ENCODE measurements at places on chromosomes 11 and 22. TPM values are rescaled to one million over a fixed set of nuclear protein-coding genes. Genes with fewer than 3 reads are reported as not detected.
A peak's percentile ranks its signal among the peaks of the same experiment; 100 is the strongest.

RNF169 gene
- 2.6 TPM for polyA plus RNA-seq

DNA sequence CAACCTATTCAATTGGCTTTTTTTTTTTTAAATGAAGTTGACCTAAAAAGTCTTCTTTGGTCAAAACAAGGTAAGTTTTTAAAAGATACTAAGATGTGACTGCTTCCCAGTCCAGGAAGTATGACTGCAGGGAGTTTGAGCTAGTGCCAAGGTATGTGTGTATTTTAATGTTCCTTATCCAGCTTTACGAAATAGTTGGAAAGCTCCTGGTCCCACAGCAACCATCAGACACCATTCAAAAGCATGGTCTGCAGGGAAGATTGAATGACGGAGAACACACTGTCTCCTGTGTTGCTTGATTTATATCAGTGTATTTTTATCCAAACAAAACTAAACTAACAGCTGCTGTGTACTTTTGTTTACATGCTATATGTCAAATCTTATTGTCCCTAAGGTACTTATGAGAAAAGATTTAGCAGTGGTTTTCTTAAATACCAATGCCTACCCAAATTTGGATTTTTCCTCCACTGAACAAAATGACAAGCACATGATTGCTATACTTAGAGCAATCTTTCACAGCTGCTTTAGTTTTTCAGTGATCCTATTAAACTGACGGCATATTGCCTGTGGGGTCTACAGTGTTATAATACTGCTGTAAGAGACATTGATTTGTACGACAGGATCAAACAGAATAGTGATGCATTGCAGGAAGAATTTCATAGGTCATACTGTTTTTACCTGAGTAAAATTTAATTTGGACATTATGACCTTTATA is 122.9 kb downstream of the DCDC1 start:
- DNase-seq, result no peak
- no peak overlapping the region for H3K27ac ChIP-seq
- H3K4me3 ChIP-seq, result no peak overlapping the region
- H3K27me3 ChIP-seq, result no peaks in the 10 kb centered on the region
- H3K36me3 ChIP-seq, result no peaks in the 10 kb centered on the region

DNA sequence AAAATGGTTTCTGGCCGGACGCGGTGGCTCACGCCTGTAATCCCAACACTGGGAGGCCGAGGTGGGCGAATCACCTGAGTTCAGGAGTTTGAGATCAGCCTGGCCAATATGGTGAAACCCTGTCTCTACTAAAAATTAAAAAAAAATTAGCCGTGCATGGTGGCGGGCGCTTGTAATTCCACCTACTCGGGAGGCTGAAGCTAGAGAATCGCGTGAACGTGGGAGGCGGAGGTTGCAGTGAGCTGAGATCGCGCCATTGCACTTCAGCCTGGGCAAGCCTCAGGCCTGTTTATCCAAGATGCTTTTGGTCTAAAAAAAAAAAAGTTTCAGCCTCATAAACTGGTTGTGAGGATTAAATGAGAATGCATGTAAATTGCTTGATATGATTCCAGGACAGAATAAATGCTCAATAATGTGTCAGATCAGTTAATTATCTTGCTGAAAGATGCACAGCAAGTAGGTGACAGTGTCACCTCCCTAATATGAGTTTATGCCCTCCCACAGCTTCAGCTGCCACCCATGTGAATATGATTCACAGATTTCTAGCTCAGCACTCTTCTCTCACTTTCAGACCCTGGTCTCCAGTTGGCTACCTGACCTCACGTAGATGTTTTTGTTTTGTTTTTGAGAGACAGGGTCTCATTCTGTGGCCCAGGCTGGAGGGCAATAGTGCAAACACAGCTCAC is 1.1 kb upstream of the ALG8 start:
- H3K4me3 ChIP-seq, result peak overlapping the region; percentile 71
- H3K27ac ChIP-seq, result no peak overlapping the region
- H3K4me1 ChIP-seq, result peaks cover 4% of the 10 kb centered on the region
- no peak for DNase-seq

DNA sequence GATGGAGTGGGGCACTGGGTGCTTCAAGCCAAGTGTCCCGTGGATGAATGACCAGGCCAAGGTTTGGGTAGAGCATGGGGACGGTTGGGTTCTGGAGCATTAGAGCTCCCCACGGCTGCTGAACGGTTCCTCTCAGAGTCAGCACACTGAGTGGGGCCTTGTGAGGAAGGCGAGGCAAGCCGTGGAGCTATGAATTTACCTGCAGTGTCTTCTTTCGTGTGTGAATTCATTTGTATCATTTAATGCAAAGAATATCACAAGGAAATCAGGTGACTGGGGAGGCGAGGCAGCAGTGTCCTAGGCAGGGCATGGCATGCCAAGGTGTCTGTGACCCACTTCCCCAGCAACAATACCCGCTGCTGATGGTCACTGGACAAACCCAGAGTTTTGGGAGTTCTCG is 343.5 kb upstream of the B3GAT1 start:
- no peak for DNase-seq
- H3K27ac ChIP-seq, result no peak overlapping the region
- H3K4me3 ChIP-seq, result no peak overlapping the region
- no peaks in the 10 kb centered on the region for H3K4me1 ChIP-seq

DNA sequence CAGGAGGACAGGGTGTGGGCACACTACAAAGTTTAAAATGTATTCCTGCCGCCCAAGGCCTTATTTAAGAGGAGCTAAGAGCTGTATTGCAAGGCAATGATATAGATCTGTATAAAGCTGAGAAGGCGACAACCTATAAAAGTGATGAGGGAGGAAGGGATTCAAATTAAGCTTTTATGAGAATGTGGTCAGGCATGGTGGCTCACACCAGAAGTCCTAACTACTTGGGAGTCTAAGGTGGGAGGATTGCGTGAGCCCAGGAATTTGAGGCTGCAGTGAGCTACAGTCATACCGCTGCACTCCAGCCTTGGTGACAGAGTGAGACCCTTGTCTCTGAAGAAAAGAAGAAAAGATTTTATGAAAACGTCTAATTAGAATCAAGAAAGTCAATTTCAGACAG is 9.7 kb upstream of the GLB1L3 start:
- peaks cover 3% of the 10 kb centered on the region for H3K36me3 ChIP-seq
- no peaks in the 10 kb centered on the region for H3K4me1 ChIP-seq
- no peak overlapping the region for H3K4me3 ChIP-seq
- H3K27me3 ChIP-seq, result 0 out of 2 replicates have a peak, but pooled peaks cover under 1% of the 10 kb centered on the region

GRCh38 chr11:93570759-93571413 is 27.7 kb upstream of the SMCO4 start:
- no peaks in the 10 kb centered on the region for H3K36me3 ChIP-seq
- no peaks in the 10 kb centered on the region for H3K27me3 ChIP-seq
- no peak overlapping the region for H3K4me3 ChIP-seq

GRCh38 chr11:82533628-82534327 is 199.9 kb downstream of the FAM181B start:
- DNase-seq, result no peak
- no peaks in the 10 kb centered on the region for H3K27me3 ChIP-seq
- H3K4me1 ChIP-seq, result no peaks in the 10 kb centered on the region
- no peak overlapping the region for H3K4me3 ChIP-seq
- no peak overlapping the region for H3K27ac ChIP-seq
- H3K36me3 ChIP-seq, result no peaks in the 10 kb centered on the region

SAA1 gene
- polyA plus RNA-seq, result not detected

DNA sequence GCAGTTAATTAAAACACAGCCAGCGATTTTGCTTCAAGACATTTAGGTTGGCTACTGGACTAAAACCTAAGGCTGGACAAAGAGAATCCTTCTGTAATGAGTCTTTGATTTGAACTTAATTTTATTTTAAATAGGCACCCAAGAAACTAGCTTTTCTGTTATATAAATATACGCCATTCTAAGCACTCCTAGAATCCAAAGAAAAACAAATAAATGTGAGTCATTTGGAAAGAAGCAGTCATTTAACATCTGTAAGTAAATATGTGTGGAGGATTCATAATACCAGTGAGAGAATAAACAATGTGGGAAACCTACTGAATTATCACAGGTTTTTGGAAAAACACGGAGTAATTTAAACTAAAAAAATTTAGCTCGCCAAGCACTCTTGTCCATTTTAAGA is 1.2 kb upstream of the TECTA start:
- no peak overlapping the region for H3K27ac ChIP-seq
- H3K4me3 ChIP-seq, result no peak overlapping the region
- no peaks in the 10 kb centered on the region for H3K4me1 ChIP-seq
- H3K36me3 ChIP-seq, result no peaks in the 10 kb centered on the region
- DNase-seq, result no peak

- peak; percentile 84 for DNase-seq
- no peaks in the 10 kb centered on the region for H3K36me3 ChIP-seq
- H3K27ac ChIP-seq, result no peak overlapping the region
- peaks cover 5% of the 10 kb centered on the region for H3K4me1 ChIP-seq
- no peak overlapping the region for H3K4me3 ChIP-seq
These were observed 2.3 kb downstream of the KRTAP5-11 start for GRCh38 chr11:71580057-71581003.

RASD2 gene
- polyA plus RNA-seq, result 0.13 TPM

GRCh38 chr22:46072110-46072881 is 78.0 kb upstream of the PPARA start:
- H3K27ac ChIP-seq, result peak overlapping the region; percentile 100
- no peaks in the 10 kb centered on the region for H3K27me3 ChIP-seq
- peaks cover 43% of the 10 kb centered on the region for H3K36me3 ChIP-seq
